ENCODE measurements at places on chromosomes 16 and 17.

GRCh38 chr16:49193596-49193995 is 88.0 kb downstream of the CBLN1 start:
- DNase-seq, result no peak

DNA sequence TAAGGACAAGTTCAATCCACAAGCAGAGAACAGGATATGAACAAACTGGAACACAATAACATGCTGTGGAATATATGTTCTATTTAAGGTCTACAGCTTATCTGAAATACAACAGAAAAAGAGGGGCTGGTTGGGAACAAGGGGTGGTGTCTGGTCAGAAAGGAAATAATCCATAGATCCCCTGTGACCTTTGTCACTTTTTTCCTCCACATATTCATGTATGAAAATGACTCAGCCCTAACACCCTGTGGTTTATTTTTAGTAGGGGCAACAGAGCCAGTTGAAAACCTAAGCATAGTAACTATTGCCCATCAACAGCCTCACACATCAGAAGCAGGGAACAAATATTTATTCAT is 12.3 kb upstream of the SPAG9 start:
- DNase-seq, result no peak

DNA sequence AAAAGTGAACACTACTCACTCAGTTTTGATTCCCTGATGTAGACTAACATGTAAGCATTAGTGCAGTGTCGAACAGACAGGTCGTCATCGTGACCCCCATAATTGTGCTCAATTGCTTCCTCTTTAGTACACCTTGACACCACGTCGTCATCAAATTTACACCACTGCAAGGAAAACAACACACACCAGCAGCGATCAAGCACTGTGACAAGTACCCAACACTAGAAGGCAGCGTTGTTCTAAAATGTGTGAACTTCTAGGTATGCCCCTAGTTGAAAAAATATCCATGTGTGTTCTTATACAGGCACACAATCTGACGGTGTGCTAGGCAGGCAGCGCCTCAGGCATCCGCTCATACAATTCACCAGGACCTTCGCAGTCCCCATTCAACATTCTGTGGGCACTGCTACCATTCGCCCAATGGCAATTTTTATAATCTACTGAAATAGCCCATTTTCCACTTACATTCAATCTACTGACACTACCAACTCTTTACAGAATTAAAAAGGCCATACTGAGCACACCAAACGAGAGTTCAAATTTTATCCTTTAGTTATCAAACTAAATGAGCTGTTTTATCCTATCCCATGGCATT is 23.1 kb downstream of the LITAFD start:
- no peak for DNase-seq

GRCh38 chr16:89365044-89365467 is 125.3 kb downstream of the ANKRD11 start:
- DNase-seq, result no peak

GRCh38 chr17:67290244-67290643 is 45.2 kb upstream of the HELZ start:
- DNase-seq, result no peak

GRCh38 chr17:81453076-81453475 is 57.8 kb downstream of the BAHCC1 start:
- DNase-seq, result no peak

DNA sequence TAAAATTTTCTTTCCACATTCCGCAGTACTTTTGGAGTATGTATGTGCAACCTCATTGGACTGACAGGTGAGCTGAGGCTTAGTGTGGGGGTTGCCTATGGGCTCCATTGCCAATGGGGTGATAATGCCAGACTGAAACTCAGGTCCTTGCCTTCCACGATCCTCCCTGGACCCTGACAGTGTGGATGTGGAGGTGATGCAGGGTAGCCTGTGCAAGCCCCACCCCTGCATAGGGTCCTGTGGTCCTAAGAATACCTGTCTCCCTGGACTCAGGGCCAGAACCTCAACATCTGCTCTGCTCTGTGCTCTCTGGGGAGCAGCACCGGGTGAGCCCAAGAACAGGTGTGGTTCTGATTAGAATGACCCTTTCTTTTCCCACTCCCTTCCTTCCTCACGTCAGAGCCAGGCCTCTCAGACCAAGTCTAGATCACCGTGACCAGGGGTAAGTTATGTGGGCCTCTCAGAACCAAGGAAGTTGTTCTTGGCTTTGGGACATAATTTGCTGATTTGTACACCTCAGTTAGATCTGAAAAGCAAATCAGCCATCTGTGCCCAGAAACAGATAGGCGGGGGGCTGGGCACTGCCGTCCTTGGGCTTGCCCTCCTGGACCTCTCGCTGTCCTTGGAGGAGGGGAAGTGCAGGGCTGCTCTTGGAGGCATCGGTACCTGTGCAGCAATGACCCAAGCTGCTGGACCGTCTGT is 8.4 kb upstream of the TNS4 start:
- no peak for DNase-seq

DNA sequence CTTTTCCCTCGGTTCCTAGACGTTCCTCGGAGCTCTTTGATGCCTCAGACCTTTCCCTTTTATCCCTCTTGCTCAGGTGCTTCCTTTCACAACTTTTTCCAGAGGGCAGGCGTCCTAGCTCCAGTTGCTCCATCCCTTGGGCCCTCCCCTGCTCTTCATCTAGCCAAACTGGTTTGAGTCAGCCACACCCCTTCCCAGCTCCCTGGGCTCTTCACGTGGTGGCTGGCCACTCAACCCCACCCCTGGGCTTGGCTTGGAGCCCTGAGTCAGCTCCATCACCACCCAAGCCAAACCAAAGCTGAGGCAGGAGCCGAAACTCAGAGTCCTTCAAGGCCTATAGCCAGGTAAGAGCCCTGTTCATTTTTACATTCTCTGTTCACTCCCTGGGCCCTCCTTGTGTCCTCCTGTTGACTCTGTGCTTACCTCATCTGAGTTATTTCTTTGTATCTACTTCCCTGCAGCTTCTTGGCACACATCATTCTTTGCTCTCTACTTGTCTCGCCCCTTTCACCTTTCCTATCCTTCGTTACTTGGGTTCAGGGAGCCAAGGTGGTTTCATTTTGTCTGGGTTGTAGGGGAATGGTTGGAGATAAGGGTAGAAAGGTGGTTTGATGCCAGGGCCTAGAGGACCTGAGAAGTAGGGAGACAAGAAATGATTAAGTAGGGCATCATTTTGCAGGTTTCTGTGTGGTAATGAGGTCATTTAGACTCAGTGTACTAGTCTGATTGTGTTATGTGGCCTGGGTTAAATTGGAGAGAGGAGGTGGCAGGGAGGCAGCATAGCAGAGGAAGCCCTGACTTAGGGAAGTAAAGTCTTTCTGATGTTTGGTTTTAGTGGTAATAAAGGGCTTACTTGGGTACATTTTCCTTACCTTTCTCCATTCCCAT is 7.6 kb upstream of the PHKG2 start:
- DNase-seq, result no peak

DNA sequence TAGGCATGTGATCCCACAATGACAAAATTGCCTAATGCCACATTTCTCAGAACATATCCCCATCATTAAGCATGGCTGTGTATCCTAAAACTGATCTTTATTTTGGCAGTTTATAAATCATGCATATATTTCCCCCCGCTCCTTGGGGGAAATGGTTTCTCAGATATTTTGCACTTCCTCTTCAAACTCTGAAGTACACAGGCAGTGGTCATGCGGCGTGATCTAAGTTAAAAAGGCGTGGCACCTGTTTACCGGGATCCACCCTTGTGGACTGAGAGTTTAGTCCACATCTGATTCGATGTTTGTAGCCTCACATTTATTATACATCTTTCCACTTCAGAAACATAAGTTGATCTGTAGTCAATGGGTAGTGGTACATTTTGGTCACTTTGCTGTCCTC is 51.4 kb downstream of the USP10 start:
- no peak for DNase-seq

DNA sequence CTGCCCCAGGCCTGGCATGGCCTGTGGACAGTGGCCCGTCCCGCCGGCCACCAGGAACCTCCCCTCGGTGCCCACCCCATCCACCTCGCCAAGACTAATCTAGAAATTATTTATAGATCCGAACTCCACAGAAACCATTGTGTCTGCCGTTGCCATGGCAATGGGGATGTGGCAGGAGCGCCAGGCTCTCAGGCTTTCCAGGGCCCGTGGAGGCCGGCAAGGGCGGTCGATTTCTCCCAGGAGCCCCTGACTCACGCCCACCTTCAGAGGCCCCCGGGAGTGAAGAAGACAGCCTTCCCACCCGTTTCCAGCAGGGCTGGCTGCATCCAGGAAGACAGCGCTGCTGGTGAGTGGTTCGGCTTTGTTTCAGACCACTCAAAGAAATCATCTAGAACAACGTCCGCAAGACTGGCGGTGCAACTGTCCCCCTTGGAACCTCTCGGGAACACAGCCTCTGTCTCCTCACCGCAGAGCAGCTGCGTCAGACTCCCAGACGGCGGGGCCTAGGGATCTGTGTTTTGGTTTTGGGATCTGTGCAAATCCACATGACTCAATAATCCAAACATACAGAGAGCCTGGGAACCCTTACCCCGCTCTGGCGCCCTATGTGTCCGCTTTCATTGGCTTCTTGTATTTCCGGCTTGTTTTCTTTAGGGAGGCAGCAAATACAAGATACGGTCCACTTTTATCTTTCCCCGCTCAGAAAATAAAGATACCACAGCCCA is 48.5 kb upstream of the ZCCHC14 start:
- no peak for DNase-seq
